CD14-positive monocyte (primary cell): ENCODE measurements at places on chromosomes 6 and 20.

GRCh38 chr6:57432157-57432556, 114.7 kb downstream of the PRIM2 start:
- no peak for DNase-seq

- DNase-seq = no peak
Observed at GRCh38 chr20:6530779-6531315, 236.6 kb upstream of the BMP2 start.

- no peak for DNase-seq
Observed at GRCh38 chr6:127768745-127769144, 132.1 kb downstream of the THEMIS start.

GRCh38 chr20:45328451-45328850, 19.8 kb downstream of the SDC4 start:
- no peak for DNase-seq
